Lower lobe of right lung (tissue), 2 donors: ENCODE measurements at places on chromosomes 1 and 21. TPM values are rescaled to one million over a fixed set of nuclear protein-coding genes. Genes with fewer than 3 reads are reported as not detected.

Gene SAMSN1
- 21.5 TPM for total RNA-seq

Gene RAB13
- 103 TPM for total RNA-seq

Gene ZBTB37
- 15.6 TPM for total RNA-seq

Gene USH2A
- not detected for total RNA-seq

DNA sequence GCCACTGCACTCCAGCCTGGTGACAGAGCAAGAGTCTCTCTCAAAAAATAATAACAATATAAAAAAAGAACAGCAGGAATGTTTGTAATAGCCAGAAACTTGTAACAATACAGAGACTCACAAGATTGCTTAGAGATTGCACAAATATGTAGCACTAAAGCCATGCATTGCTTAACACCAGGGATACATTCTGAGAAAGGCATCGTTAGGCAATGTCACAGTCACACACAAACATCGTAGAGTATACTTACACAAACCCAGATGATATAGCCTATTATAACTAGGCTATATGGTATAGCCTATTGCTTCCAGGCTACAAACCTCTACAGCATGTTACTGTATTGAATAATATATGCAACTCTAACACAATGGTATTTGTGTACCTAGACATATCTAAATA, 45.3 kb downstream of the GPATCH2 start:
- no peak for DNase-seq

DNA sequence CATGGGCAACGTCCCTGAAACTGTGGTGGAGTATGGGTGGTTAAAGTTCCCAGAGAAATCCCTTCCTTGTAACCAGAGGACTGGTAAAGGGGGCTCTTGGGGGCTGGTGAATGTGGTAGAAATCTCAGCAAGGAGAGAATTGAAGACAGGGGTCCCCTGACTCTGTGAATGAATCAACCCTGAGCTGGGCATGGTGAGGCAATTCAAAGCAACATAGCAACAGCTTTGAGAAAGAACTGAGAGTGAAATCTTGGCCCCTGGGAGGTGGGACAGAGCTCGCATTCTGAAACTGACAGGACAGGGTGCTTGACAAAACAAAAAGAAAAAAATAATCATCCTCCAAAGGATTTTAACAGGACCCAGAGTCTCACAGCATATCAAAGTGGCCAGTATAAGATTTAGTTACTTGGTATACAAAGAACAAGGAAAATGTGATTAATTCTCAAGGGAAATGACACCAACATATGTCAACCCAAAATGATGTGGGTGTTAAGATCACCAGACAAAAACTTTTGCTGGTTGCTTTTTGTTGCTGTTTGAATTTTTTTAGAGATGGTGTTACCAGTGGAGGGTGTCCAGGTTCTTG, 11.7 kb upstream of the SUMO3 start:
- no peak for DNase-seq

DNA sequence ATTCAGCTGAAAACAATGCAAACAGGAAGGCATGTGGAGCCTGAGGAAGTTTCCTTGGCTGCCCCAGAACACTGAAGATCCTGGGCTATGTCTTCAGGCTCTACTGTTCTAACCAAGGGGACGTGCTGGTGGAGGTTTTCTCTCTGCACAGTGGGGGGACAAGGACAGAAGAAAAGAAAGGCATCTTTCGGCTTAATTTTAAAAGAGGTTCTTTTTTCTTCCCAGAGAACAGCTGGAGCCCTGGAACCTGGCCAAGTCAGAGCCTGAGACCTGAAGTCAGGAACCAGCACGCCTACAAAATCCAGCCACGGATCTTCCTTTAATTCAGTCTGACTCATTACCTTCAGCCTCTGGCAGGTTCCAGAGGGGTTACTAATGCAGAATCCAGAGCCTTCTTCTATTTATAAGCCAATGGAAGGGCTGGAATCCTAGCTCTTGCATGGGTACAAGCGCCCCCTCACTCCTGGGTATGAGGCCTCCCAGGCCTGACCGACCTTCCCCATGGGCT, 19.8 kb downstream of the CTNNBIP1 start:
- DNase-seq = no peak

- no peak for DNase-seq
These were observed 731.4 kb downstream of the LTN1 start for GRCh38 chr21:28261298-28261697.

GRCh38 chr1:32729254-32730046, 26.9 kb upstream of the SYNC start:
- DNase-seq = no peak
